ENCODE measurements at places on chromosomes 6 and 20.

DNA sequence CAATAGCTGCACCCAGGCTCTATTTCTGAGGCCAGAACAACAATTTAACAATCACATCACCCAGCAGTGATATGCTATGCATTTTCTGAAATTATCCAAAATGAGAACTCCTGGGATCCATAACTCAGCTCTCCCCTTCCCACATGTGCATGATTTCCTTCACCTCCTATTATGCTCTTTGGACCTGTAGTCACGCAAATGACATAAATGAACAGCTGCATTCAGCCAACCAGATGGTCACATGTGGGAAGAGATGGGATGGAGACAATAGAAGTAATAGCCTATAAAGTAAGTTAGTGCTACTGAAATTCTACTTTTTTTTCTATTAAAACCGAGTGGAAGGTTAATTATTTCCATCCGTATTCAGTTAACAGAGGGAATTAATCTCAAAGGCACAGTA is 662.1 kb upstream of the ID4 start:
- DNase-seq = no peak

GRCh38 chr6:128518434-128519131 is 1.8 kb downstream of the PTPRK start:
- peak; percentile 43 for DNase-seq

DNA sequence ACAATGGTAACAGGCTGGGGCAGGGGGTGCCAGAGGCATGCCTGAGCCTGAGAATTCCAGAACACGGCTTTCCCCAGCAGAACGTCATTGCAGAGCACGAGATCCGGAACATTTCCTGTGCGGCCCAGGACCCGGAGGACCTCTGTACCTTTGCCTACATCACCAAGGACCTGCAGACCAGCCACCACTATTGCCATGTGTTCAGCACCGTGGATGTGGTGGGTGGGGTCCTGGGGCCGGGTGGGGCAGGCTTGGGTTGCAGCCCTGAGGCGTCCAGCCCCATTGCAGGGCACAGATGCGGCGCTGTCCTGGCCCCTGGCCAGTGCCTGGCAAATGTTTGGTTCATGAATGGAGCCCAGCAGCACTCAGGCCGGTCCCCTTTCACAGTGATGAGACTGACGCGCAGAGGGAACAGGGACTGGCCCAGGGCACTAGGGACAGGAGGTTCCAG is 57.1 kb downstream of the TCP11 start:
- no peak for DNase-seq

DNA sequence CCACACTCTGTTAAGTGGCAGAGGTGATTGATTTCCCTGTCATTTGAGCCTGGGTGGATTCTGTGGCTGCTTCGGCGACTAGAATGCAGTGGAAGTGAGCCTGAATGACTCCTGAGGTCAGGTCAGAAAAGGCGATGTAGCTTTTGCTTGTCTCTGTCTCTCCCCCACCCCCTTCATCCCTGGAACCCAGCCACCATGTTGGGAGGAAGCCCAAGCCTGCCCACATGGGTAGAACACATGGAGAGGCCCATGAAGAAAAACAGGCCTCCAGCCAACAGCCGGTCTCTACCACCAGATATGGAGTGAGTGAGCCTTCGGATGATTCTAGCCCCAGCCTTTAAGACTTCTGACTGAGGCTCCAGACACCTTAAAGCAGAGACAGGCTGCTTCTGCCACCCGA is 181.0 kb downstream of the TFAP2C start:
- no peak for DNase-seq

All from D341Med (cell line).